ENCODE measurements at places on chromosomes 5 and 9. TPM values are rescaled to one million over a fixed set of nuclear protein-coding genes. Genes with fewer than 3 reads are reported as not detected.

Gene SEMA5A
- 6.4 TPM for total RNA-seq

Gene PRDM9
- not detected for total RNA-seq

Gene WNK2
- not detected for total RNA-seq

Gene FREM1
- 0.30 TPM for total RNA-seq

Gene UNC13B
- 11.3 TPM for total RNA-seq

Gene SLC25A2
- total RNA-seq: not detected

Gene ZNF366
- total RNA-seq: not detected

Gene PCDHA9
- total RNA-seq: not detected

Gene TNFSF8
- total RNA-seq: not detected

Gene TPPP
- 0.17 TPM for total RNA-seq

Gene LEAP2
- 0.34 TPM for total RNA-seq

Gene WDR38
- total RNA-seq: not detected

Gene COL23A1
- not detected for total RNA-seq

Gene SPATA31D4
- total RNA-seq: not detected

Gene CDH6
- total RNA-seq: 0.30 TPM

Gene BTNL3
- total RNA-seq: not detected

Gene OSMR
- 19.9 TPM for total RNA-seq

Gene EDIL3
- total RNA-seq: 11.1 TPM

Gene FBP1
- total RNA-seq: not detected

Gene CTNND2
- total RNA-seq: not detected

Gene PLAC8L1
- total RNA-seq: not detected

Gene CAMK2A
- 0.45 TPM for total RNA-seq

Gene SLC36A3
- total RNA-seq: not detected

Gene PCDHB5
- total RNA-seq: 0.84 TPM

Gene SMIM23
- not detected for total RNA-seq

Gene DBH
- total RNA-seq: not detected

Gene FIBCD1
- 7.9 TPM for total RNA-seq

Gene PDE6A
- total RNA-seq: not detected

Gene TAS2R1
- total RNA-seq: not detected

Gene SLC31A2
- 6.4 TPM for total RNA-seq

Gene PCDHGA12
- 8.4 TPM for total RNA-seq

Gene SYNPO
- total RNA-seq: 1.3 TPM

Gene HRH2
- 0.17 TPM for total RNA-seq

Gene SLC1A1
- total RNA-seq: 0.45 TPM

Gene CAMSAP1
- 18.7 TPM for total RNA-seq

Gene PIP5K1B
- not detected for total RNA-seq

Gene PLPP6
- 6.4 TPM for total RNA-seq

Gene ENTPD8
- total RNA-seq: not detected

Gene ECM2
- total RNA-seq: 0.50 TPM

Gene KIF24
- total RNA-seq: 3.7 TPM

Gene CDKN2B-AS1
- total RNA-seq: 0.89 TPM

Gene ZBTB43
- total RNA-seq: 3.0 TPM

Gene MSANTD3
- total RNA-seq: 49.8 TPM

Gene ACTBL2
- total RNA-seq: 0.15 TPM

Gene ANKRD34B
- total RNA-seq: not detected

All from bronchus fibroblast of lung (primary cell).